ENCODE measurements at places on chromosomes 5 and 9.

GRCh38 chr5:26881901-26882300 lies 156.5 kb downstream of the CDH9 start:
- DNase-seq, result no peak

DNA sequence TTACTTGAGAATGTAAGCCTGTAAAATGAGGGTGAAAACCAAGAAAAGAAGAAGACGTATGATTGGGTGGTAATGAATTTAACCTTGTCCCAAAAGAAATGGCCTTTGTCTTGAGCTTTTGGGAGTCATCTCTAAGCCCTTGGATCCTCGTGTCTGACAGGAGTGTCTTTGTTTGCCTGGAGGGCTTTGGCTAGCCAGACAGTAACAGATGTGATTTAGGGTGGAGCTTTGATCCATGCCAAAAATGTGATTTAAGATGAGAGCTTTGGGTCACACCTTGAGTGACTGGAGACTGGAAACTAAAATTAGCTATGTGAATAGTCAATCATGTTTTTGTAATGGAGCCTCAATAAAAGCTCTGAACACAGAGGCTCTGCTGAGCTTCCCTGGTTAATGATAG lies 25.9 kb upstream of the ZFAND5 start:
- DNase-seq, result no peak

- DNase-seq, result peak; percentile 9
Measured at GRCh38 chr5:104178829-104179456, 616.4 kb upstream of the NUDT12 start.

GRCh38 chr9:77952635-77953328 lies 78.8 kb downstream of the GNAQ start:
- peak; percentile 41 for DNase-seq

- DNase-seq, result no peak
Measured at GRCh38 chr5:42057254-42057690, 132.2 kb downstream of the FBXO4 start.

DNA sequence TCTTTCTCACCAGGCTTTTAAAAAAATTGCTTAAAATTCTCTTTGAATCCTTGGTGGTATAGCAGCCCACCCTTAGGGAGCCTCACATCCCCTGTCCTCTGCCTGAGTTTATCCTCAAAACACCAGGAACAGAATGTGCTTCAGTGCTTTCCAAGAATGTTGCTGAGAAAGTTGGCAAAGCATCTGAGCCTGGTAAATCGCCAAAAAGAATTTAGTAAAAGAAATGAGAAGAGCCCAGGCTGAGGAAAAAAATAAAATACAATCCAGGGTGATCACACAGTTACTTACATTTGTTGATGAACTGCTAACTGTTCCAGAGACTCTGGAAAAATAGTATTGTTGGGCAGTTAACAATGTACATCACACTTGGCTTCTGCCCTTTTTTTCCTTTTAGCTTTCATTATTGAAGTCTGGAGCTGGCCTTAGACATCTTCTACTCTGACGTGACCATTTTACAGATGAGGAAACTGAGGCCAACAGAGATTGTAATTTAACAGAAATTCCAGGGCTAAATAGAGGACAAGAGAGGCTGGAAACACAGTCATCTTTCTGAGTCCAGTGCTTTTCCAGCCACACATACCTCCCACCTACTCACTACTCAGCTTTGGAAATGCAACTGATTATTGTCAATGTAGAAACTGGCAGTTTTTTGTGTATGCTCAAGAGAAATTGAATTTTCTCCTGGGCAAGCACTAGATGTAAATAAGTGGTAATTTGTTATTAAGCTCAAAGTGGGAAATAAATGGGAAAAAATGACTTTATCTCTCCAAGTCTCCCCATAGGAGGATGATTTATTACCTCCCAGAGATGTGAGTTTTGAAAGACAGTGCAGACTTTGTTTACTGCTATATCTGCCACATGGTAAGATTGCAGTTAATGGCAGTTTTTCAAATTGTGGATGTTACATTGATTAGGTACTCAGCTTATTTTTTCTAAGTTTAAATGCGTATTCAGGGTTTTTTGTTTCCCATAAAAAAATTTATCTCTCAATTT lies 86.7 kb upstream of the ALDH1A1 start:
- peak; percentile 46 for DNase-seq

DNA sequence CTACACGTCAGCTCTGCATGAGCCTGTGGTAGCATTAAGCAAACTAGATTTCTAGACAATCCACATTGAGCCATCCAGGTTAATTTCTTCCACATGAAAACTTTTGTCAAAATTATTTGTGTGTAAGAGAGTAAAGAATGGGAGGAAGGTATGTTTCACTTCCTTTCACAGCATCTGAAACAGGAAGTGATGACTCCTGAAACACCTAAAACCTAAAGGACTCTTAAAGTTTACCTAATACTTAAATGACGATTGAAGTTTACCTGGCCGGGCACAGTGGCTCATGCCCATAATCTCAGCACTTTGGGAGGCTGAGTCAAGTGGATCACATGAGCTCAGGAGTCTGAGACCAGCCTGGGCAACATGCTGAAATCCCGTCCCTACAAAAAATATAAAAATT lies 223.8 kb downstream of the CEMIP2 start:
- DNase-seq, result no peak

DNA sequence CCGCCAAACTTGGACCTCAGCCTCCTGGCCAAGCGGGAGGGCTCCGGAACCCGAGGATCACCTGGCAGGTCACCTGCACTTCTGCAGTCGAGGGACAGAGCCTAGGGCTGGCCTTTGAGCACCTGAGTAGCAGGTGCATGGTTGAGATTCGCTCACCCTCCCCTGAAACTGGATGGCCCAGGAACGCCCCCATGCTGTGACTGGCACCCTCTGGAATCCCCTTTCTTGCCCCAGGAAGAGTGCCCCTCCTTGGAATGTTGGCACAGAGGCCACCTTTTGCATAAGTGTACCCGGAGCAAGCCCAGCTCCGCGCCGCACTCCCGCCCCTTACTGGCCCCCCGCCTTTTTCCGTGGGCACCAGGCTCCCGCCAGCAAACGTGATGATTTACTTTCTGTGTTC lies 112.5 kb upstream of the IER5L start:
- DNase-seq, result no peak

DNA sequence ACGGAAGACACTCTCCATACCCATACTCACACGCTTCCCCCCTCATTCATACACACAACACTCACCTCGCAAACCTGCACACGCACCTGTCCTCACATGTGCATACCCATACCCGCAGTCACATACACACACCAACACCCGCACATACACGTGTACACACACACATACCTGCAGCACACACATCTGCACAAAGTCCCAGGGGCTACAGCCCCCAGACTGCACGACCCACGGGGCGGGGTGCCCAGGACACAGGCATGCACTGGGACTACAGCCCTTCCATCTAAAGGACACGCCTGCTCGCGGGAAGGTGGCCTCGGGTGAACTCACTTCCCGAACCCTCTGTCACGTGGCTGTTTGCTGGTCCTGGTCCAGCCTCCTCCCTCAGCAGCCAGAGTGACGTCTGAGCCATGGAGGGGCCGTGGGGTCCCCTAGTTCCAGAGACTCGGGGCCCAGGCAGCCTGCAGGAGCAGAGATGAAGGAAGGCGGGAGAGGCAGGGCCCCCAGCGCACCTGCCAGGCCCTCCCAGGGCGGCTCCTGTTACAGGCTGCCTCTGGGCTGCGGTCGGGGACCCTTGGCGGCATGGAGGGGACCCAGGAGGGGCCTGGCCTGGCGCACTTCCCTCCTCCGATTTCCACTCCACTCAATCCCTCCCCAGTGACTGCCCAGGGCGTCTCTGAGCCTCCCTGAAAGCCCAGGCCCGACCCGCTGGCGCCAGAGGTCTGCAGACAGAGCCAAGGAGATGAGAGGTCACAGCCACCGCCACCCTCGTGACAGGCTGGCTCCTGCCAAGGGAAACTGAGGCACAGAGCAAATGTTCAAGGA lies 8.1 kb downstream of the SLC12A7 start:
- DNase-seq, result no peak

DNA sequence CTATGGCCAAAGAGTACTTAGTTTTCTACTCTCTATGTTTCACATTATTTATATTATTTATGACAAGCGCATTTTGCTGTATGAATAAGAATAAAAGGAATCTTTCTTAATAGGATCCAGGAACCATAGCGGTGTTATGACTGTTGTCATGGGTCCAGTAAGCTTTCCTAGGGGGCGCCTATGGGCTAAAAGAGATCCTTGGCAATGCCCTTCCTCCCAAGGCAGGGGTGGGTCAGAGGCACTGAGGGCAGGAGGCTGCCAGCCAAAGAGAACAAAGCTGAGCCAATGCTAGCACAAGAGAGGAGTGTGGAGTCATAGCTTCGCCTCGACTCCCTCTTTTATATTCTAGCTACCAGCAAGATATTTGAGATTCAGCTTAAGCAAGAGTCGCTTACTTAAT lies 98.4 kb upstream of the GNAQ start:
- peak; percentile 38 for DNase-seq

GRCh38 chr9:95667789-95668188 lies 151.0 kb upstream of the PTCH1 start:
- no peak for DNase-seq

DNA sequence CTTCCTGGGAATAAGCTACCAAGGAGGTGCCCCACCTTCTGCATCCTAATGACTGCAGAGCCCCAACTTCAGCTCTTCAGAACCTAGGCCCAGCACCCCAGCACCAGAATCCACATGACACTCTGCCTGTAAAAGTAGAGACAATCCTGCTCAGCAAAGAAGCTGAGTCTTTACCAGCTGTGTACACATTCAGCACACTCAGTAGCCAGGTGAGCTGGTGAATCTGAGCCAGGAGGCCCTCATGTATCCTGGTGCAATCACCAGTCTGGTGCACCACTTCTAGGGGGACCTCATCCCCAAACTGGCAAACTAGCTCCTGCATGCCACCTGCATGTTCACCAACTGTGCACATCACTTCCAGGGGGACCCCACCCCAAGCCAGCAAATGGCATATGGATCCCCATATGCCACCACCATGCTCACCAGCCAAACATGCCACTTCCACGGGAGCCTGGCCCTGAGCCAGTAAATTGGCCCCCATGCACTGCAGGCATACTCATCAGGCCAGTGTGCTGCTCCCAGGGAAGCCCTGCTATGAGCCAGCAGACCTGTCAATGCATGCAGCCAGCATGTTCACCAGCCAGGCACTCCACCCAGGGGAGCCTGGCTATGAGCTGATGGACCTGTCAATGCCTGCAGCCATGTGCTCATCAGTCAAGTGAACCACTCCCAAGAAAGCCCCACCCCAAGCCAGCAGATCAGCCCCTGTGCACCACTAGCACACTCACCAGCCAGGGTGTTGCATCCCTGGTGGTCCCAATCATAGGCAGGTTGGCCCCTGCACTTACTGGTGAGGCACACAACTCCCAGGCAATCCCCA lies 15.6 kb upstream of the BTNL9 start:
- no peak for DNase-seq

GRCh38 chr5:65640240-65640639 lies 15.4 kb downstream of the SHLD3 start:
- DNase-seq, result no peak
